HFFc6 (cell line): ENCODE measurements at places on chromosomes 1 and 21.
A peak's percentile ranks its signal among the peaks of the same experiment; 100 is the strongest.

- peaks cover 20% of the 10 kb centered on the region for H3K4me1 ChIP-seq
- peaks cover 3% of the 10 kb centered on the region for H3K27me3 ChIP-seq
- H3K4me3 ChIP-seq = peak within 1 kb of the TSS; percentile 94
Observed at GRCh38 chr21:41879190-41879998, at the start of gene PRDM15. Gene PRDM15 (minus strand): TSS chr21:41879344. CDS start chr21:41860363, 18,981 bp downstream.

- H3K4me3 ChIP-seq = peak overlapping the region; percentile 73
- H3K4me1 ChIP-seq = peaks cover 9% of the 10 kb centered on the region; the same call in 1 of the 2 replicates
- no peaks in the 10 kb centered on the region for H3K36me3 ChIP-seq
- peak overlapping the region; percentile 64 for H3K27ac ChIP-seq
- DNase-seq = peak; percentile 9
Observed at GRCh38 chr1:160767395-160768294, 28.3 kb upstream of the LY9 start.

DNA sequence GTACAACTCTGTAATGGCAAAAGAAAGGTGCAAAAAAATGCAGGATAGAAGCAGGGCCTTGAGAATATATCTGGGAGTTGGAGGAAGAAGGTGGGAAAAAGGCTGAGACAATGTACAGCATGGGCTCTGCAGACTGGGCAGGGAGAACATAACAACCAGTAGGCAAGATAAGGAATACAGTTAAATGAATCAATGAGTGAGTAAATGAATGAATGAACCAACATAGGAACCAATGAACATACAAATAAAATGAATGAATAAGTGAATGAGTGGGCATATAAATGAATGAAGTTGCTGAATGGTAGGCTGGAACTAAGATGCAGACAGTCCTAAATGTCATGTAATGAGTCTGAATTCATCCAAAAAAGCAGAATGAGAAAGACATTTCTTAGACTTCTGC is 370.6 kb downstream of the SMYD3 start:
- H3K4me3 ChIP-seq = no peak overlapping the region
- no peak for DNase-seq
- H3K27ac ChIP-seq = no peak overlapping the region

DNA sequence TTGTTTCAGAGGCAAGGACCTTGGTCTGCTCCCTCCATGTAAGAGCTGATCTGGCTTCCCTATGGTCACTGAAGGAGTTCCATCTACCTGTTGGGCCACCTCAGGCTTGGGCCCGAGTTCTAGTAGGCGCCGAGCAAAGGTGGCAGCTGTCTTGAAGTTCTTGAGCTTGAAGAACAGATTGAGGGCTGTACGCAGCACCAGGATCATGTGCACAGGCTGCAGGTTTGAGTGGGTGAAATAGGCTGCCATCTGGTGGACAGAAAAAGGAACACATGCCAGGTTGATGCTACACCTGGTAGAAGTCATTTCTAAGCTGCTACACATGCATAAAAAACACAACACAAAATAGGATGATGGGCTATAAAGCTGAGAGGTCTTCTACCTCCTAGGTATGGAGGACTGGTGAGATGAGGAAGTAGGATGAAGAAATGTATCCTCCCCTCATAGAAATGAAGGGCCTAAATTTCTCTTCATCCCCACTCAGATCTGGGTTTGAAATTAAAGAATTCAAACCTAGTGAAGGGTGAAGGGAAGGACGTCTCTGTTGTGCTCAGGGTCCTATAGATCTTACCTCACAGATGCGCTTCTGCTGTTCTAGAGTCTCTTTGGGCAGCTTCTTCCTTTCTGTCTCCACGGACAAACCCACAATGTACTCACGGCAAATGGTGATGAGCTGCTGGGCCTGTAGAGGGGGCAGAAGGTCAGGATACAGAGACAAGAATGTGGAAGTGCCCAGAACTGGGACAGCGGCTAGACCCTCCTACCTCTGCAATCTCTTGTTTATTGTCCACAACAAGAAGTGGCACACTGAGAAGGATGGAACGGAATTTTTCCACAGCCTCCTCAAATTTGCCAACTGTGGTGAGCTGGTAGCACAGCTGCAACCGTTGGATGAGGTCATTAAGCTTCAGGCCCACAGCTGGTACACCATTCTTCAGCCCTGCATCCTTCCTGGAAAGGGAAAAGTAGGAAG is 6.6 kb upstream of the PEX19 start:
- peaks cover 3% of the 10 kb centered on the region for H3K4me1 ChIP-seq
- no peak overlapping the region for H3K4me3 ChIP-seq
- peak; percentile 56 for DNase-seq
- peaks cover 3% of the 10 kb centered on the region; the same call in 1 of the 2 replicates for H3K27me3 ChIP-seq
- peak overlapping the region; percentile 22; the same call in 1 of the 2 replicates for H3K27ac ChIP-seq
- peaks cover 63% of the 10 kb centered on the region for H3K36me3 ChIP-seq
